GM23248 (cell line): ENCODE measurements at places on chromosomes 3 and 15. TPM values are rescaled to one million over a fixed set of nuclear protein-coding genes. Genes with fewer than 3 reads are reported as not detected.

Gene TNFSF10
- 0.63 TPM in 1 of 2 replicates, not detected in the other for total RNA-seq

Gene RNF13
- 48.7 and 65.4 TPM in 2 replicates for total RNA-seq

Gene MLH1
- total RNA-seq: 25.8 and 36.3 TPM in 2 replicates

Gene ADGRG7
- not detected in 2 replicates for total RNA-seq

Gene FOXL2
- 3.6 and 3.7 TPM in 2 replicates for total RNA-seq

Gene JMJD7
- 1.3 and 11.7 TPM in 2 replicates for total RNA-seq

Gene ARRDC4
- 31.6 and 33.1 TPM in 2 replicates for total RNA-seq

Gene IL17RB
- not detected in 2 replicates for total RNA-seq

Gene P2RY14
- total RNA-seq: not detected in 2 replicates

DNA sequence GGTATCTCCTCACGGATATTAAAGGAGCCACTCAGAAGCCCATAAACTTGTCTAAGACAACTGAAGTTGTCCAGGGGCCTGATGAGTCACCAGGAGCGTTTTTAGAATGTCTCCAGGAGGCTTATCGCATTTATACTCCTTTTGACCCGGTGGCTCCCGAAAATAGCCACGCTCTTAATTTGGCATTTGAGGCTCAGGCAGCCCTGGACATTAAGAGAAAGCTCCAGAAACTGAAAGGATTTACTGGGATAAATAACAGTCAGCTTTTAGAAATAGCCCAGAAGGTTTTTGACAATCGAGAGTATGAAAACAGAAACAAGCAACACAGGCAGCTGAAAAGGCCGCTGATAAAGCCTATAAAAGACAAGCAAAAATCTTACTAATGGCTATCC, 4.1 kb downstream of the DET1 start:
- no peaks in the 10 kb centered on the region for H3K27me3 ChIP-seq
- no peak overlapping the region for H3K4me3 ChIP-seq
- no peaks in the 10 kb centered on the region for H3K4me1 ChIP-seq
- DNase-seq: no peak
- no peak overlapping the region for H3K27ac ChIP-seq

GRCh38 chr15:63615935-63616334, 18.7 kb downstream of the FBXL22 start:
- H3K27ac ChIP-seq: no peak overlapping the region
- H3K27me3 ChIP-seq: no peaks in the 10 kb centered on the region
- no peak for DNase-seq
- H3K4me1 ChIP-seq: no peaks in the 10 kb centered on the region
- H3K36me3 ChIP-seq: peaks cover 6% of the 10 kb centered on the region; the same call in 1 of the 2 replicates
- H3K4me3 ChIP-seq: no peak overlapping the region

GRCh38 chr3:14623569-14624051, 28.0 kb upstream of the CCDC174 start:
- DNase-seq: peak; percentile 27
- H3K4me3 ChIP-seq: no peak overlapping the region
- H3K36me3 ChIP-seq: no peaks in the 10 kb centered on the region
- no peaks in the 10 kb centered on the region; the same call in 1 of the 2 replicates for H3K27me3 ChIP-seq

- no peaks in the 10 kb centered on the region for H3K27me3 ChIP-seq
- no peak overlapping the region for H3K4me3 ChIP-seq
- H3K27ac ChIP-seq: no peak overlapping the region
- no peaks in the 10 kb centered on the region for H3K36me3 ChIP-seq
These were observed 152.4 kb downstream of the AGBL1 start for GRCh38 chr15:86231864-86232721.

DNA sequence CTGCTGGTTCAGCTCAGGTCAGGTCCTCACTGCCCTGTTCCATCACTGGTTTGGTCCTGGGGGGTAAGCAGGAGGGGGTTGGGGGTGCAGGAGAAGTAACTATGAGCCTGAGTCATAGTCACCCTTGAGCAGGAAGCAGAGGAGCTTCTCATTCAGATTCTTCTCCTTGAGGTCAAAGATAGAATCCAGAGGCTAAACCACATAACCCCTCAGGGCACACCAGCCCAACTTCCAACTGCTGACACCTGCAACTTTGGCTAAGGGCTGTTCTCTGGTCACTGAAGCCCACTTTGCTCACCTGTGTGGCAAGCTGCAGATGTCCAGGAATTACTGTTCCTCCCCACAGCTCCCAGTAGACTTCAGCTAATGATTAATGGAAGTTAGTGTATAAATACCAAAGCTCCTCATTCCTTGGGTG, 48.8 kb upstream of the LRRFIP2 start:
- H3K4me1 ChIP-seq: peaks cover 9% of the 10 kb centered on the region
- H3K27me3 ChIP-seq: peaks cover 7% of the 10 kb centered on the region; the same call in 1 of the 2 replicates
- H3K4me3 ChIP-seq: no peak overlapping the region
- H3K36me3 ChIP-seq: no peaks in the 10 kb centered on the region

DNA sequence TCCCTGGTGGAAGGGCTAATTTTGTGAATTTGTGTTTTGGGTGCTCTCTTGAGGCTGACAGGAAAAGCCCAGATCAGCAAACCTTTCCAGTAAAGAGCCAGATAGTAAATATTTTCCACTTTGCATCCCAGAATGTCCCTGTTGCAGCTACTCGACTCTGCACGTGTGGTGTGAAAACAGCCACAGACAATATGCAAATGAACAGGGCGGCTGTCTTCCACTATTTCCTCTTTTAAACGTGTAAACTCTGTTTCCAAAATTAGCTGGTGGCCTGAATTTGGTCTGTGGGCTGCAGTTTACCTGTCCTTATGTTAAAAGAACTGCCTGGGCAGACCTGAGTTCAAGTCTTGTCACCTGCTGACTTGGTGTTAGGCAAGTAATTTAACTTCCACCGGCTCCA, 202.7 kb downstream of the EDEM1 start:
- no peak overlapping the region for H3K4me3 ChIP-seq
- H3K36me3 ChIP-seq: no peaks in the 10 kb centered on the region
- DNase-seq: no peak
- H3K27ac ChIP-seq: no peak overlapping the region

DNA sequence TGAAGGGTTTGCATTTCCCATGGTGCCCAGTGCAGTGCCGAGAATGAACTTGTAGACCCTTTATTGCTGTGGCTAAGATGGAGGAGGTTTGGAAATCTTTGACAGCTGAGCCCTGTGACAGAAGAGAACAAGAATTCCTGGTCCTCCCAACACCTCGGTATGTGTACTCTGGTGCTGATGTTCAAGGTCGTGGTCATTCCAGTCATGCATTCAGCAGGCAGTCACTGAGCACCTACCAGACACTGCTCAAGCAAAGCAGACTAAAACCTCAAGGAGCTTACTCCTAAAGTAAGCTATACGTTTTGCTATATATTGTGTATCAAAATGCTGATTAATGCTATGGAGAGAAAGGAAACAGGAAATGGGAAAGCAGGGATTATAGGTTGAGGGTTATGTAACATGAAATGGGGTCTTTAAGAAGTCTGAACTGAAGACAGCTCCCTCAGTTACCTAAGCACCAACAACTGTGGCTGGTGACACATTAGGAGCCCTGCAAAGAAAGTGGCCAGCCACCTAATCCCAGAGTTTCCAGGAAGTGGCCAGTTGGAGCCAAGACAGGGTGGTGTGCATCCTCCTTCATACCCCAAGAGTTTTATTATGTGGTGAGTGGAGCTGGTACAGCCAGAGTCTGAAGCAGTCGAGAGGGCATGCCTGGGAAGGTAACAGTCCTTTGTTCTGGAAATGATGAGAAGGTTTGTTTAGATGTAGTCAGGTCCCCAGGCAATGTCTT, 65.0 kb downstream of the CCNL1 start:
- H3K4me1 ChIP-seq: peaks cover 36% of the 10 kb centered on the region
- DNase-seq: peak; percentile 43
- H3K36me3 ChIP-seq: no peaks in the 10 kb centered on the region
- H3K4me3 ChIP-seq: no peak overlapping the region
- no peak overlapping the region for H3K27ac ChIP-seq
- no peaks in the 10 kb centered on the region for H3K27me3 ChIP-seq

GRCh38 chr3:53818221-53819162, 27.7 kb downstream of the CHDH start:
- no peaks in the 10 kb centered on the region for H3K27me3 ChIP-seq
- no peaks in the 10 kb centered on the region for H3K4me1 ChIP-seq
- no peak for DNase-seq
- H3K27ac ChIP-seq: no peak overlapping the region

- H3K27ac ChIP-seq: no peak overlapping the region
- peaks cover 23% of the 10 kb centered on the region for H3K4me1 ChIP-seq
- no peaks in the 10 kb centered on the region for H3K27me3 ChIP-seq
- no peaks in the 10 kb centered on the region for H3K36me3 ChIP-seq
These were observed 250.7 kb upstream of the TBL1XR1 start for GRCh38 chr3:177447938-177448337.

GRCh38 chr3:41972802-41973201, 10.9 kb upstream of the ULK4 start:
- H3K4me1 ChIP-seq: peaks cover 11% of the 10 kb centered on the region; the same call in 1 of the 2 replicates
- no peak overlapping the region for H3K4me3 ChIP-seq
- DNase-seq: no peak
- no peaks in the 10 kb centered on the region for H3K36me3 ChIP-seq
- no peaks in the 10 kb centered on the region for H3K27me3 ChIP-seq
- no peak overlapping the region for H3K27ac ChIP-seq

- H3K27ac ChIP-seq: peak overlapping the region; percentile 86
- DNase-seq: peak; percentile 96
- H3K4me1 ChIP-seq: peaks cover 40% of the 10 kb centered on the region
These were observed 110.3 kb downstream of the CYP19A1 start for GRCh38 chr15:51227940-51228732.

DNA sequence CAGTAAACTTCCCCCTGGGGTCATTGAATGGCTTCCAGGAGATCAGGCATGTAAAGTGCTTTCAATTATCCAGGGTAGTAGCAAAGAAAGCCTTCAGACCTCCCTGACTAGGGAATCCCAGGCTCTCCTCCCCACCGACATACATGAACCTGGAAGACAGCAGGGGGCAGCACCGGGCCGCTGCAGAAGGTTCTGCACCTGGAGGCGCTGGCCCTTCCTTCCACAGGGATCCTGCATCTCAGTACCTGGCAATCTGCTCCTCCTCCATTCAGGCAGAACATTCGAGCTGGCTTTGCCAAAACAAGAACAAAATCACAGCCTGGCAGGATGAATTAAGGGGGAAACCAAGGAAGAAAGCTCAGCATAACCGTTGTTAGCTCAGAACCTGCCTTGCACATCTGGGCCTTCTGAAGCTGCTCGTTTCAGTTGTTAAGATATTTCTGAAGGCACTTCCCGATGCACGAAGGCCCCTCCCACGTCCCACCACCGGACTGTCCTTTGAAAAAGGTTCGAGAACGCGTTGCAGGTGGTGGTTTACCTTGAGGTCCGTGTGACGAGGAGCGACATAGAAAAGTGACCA, 237.7 kb downstream of the SLCO3A1 start:
- H3K27ac ChIP-seq: no peak overlapping the region
- H3K27me3 ChIP-seq: no peaks in the 10 kb centered on the region
- no peaks in the 10 kb centered on the region for H3K36me3 ChIP-seq
- peak; percentile 54 for DNase-seq
- no peaks in the 10 kb centered on the region for H3K4me1 ChIP-seq

DNA sequence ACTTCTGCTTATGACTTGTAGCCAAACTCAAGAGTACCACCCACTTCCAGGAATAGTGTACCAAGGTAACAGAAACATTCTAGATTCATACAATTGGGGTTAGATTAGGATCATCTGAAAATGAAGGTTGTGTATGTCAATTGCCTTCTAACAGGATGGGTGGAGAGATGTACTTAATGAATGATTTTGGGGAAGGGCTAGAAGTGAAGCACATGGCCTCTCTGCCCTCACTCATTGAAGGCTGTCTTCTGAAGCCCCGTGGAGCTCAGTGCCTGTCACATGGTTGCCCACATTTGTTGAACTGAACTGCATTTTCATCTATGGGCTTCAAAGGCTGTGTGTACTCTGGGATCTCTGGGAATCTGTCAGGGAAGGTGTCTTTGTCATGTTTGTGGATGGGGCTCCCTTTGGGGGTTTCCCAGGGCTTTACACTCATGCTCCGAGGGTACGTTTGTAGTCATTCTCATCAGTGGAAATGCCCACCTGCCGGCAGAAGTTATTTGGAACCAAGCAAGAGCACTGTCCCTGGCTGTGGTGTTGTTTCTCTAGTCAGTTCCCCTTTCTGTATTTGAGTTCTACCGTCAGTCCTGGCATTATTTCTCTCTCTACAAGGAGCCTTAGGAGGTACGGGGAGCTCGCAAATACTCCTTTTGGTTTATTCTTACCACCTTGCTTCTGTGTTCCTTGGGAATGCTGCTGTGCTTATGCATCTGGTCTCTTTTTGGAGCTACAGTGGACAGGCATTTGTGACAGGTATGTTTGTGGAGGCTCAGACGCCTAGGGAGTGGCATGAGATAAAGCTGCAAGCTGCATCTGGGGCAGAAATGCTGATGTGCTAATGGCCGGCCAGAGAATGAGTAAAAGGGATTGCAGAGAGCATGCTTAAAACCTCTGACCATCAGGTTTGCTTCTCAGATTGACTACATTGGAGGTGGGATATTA, 22.4 kb downstream of the CD86 start:
- H3K27me3 ChIP-seq: no peaks in the 10 kb centered on the region
- DNase-seq: no peak
- no peak overlapping the region for H3K27ac ChIP-seq
- H3K4me1 ChIP-seq: no peaks in the 10 kb centered on the region

DNA sequence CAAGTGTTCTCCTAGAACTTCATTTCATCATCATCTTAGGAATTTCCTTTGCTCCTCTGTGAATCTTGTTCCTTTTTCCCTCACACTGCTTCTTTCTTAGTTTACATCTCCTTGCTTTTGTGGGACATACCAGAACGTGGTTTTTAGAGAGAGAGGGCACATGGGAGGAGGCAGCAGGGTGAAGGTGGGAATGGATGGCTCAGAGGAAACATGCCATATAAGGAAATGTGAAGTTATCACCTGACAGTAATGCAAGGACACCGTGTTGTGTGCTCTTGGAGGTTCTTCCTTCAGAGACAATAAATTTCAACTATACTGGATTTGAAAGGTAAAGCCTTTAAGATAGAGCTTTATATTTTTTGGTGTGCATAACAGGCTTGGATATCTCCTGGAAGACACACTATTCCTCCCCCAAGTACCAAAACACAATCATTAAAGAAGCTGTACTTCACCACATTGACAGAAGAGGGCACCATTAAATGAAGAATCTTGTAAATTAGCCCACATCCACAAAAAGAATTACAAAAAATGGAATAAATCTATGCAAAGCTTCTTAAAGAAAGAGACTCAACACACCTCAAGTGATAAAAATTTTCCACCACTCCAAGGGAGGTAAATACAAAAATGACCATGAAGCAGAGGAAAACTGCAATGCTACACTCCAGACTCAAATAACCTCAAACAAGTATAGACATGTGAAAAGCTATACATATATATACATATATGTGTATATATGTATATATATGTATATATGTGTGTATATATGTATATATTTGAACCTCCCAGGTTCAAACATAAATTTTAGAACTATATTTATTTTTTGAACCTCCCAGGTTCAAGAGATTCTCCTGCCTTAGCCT, 26.1 kb downstream of the RPL39L start:
- no peaks in the 10 kb centered on the region for H3K36me3 ChIP-seq
- H3K4me3 ChIP-seq: no peak overlapping the region
- H3K4me1 ChIP-seq: no peaks in the 10 kb centered on the region
- H3K27ac ChIP-seq: no peak overlapping the region
- DNase-seq: peak; percentile 48
- H3K27me3 ChIP-seq: no peaks in the 10 kb centered on the region

GRCh38 chr15:90037961-90038631, 37.0 kb downstream of the ZNF710 start:
- H3K4me1 ChIP-seq: peaks cover 24% of the 10 kb centered on the region
- H3K27me3 ChIP-seq: no peaks in the 10 kb centered on the region
- no peak overlapping the region for H3K4me3 ChIP-seq
- peak; percentile 62 for DNase-seq

GRCh38 chr3:160417311-160417710, 17.9 kb downstream of the SMC4 start:
- no peak overlapping the region for H3K27ac ChIP-seq
- DNase-seq: no peak
- no peak overlapping the region for H3K4me3 ChIP-seq
- H3K36me3 ChIP-seq: peaks cover 68% of the 10 kb centered on the region
